Omental fat pad (tissue), 4 donors: ENCODE measurements at places on chromosomes 1 and 21.

GRCh38 chr21:14361958-14362357 is 21.0 kb downstream of the HSPA13 start:
- no peak for DNase-seq

DNA sequence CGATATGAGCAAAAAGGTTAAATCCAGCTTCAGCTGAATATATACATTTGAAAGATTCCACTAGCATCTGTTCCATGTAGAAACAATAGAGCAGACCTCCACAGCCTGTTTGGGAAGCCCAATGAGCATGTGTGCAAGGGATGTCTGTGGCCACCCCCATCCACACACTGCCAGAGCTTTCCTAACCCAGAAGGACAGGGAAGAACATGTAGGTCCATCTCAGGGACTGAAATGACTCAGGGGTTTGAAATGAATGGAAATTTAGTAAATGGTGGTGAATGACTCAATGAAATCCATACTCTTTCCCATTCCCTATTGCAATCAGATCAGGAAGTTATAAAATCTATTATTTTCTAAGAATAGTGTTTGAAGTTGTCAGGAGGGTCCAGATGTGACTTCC is 397.2 kb downstream of the DUSP10 start:
- DNase-seq, result no peak

DNA sequence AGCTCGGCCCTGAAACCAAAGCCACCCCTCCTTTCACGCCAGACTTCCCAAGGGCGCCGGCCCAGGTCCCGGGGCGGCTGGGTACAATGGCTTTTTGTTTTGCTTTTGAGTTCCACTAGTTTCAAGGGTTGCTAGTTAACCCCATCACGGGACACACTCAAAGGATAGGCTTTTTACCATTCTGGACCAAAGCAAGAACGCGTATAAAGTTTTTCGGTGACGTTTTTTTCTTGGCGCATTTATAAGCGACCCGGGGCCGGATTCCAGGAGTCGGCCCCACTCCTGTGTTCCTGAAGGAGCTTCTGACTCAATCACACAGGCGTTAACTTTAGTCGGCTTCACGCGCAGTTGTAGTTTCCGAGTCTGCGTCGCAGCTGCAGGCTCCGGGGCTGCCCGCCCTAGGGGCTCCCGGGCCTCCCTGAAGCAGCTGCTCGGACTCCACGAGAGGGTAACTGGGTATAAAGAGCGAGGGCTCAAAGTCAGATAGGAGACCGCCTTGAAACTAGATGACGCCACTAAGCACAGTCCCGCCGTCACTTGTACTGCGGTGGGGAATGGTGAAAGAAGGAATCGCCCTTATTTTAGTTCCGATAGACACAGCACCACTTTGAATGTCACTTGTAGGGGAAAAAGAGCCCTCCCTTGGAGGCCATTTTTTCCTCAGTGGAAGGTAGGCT is 707 bp upstream of the KLHL21 start:
- no peak for DNase-seq

GRCh38 chr1:202685641-202686040 is 24.6 kb downstream of the SYT2 start:
- DNase-seq, result no peak

GRCh38 chr1:193462629-193463320 is 276.4 kb upstream of the B3GALT2 start:
- no peak for DNase-seq

DNA sequence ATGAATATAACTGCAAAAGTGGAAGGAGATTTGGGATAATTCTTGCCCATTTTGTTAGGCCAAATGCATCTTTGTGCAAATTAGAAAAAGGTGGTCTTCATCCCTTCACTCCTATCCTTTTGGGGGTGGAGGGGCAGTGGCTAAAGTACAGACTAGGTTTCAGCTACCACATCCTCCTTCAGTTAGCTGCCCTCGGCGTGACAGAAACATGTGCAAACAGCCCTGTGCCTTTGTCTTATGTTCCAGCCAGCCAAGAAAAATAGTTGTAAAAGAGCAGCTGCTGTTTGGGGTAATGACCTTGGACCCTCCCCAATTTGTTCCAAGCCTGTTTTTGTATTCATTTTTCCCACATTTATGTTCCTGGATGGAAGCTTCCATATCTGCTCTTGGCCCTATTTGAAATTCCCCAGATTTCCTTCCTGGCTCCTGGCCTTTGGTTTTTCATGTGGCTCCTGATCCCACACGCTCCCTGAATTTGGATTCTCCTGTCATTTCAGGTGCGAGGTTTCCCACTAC is 8.3 kb upstream of the LGALS8 start:
- DNase-seq, result no peak

- DNase-seq, result no peak
These were observed 375.1 kb downstream of the RYR2 start for GRCh38 chr1:237416924-237417655.

DNA sequence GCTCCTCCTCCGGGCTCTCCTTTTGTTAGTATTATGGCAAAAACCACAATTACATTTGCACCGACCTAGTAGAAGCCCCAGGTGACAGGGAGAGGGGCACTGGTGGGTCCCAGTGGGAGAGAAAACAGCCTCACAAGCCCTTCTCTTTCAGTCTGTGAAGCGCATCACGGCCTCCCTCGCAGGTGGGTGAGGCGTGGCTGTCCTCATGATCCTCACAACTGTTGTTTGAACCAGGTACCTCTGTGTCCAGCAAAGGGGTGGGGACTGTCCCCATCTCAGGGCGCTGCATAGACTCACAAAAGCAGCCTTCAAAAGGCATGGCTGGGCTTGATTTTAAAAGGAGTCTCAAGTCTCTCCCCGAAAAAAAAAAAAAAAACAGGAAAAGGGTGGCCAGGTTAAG is 7.9 kb upstream of the C2CD2 start:
- DNase-seq, result no peak

GRCh38 chr1:18929686-18930085 is 26.8 kb downstream of the IFFO2 start:
- no peak for DNase-seq

- DNase-seq, result no peak
These were observed 4.2 kb downstream of the LY9 start for GRCh38 chr1:160800142-160800541.

DNA sequence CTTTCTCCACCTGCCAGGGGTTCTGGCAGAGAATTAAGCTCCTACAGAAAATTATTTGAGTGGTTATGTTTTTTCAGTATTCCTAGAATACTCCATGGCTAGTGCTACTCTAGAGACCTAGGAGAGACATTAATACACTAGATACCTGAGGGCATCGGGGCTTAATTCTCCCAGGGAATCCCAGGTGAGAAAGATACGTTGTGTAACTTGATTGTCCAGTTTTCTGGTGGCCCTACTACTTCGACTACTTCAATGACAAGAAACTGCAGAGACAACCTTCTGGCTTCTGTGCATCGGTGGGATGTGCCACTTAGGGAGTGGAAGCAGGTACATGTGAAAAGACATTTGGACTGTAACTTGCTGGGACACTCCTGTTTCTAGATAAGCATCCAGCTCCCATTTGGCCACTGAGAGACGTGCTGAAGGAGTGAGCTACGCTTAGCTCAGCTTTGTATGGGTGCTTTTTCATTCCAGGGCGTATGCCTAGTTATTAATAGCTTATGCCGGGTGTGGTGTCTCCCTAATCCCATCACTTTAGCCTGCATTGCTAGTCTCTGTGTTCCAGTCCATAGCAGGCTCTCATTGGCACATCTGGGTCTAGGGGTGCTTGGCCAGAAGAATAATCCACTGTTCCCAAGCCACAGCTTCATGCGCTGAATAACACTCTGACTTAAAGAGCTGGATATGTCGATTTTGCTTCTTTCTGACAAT is 300.7 kb downstream of the SIPA1L2 start:
- no peak for DNase-seq

GRCh38 chr1:101389547-101389929 is 152.7 kb downstream of the S1PR1 start:
- DNase-seq, result no peak

GRCh38 chr1:39668111-39668510 is 3.8 kb downstream of the NT5C1A start:
- DNase-seq, result no peak

GRCh38 chr1:242522304-242522945 is 2.1 kb downstream of the PLD5 start:
- DNase-seq, result no peak

DNA sequence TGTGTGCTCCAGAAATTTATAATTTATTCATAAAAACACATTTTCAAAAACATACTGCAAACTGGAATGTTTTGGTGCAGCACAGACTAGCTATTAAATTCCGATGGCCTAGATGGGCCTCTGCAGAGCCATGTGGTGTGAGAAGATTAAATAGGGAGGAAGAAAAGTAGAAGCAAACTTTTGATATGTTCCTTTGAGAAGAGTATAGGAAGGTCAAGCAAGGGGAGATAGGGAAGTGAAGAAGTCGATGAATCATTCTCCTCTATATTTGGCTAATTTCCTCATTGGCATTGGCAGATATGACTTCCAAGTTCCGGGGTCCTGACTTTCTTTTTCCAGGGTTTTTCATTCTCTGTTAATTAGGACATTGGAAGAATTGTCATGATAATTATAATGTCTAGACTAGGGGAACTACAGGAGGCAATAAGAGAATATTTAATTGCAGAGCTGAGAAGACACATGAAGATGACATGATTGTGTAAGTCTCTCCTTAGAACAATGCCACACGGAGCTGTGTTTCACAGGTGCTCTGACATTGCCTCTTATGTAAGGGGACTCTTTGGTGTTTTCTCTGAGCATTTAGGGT is 19.3 kb upstream of the ZNF326 start:
- DNase-seq, result no peak

DNA sequence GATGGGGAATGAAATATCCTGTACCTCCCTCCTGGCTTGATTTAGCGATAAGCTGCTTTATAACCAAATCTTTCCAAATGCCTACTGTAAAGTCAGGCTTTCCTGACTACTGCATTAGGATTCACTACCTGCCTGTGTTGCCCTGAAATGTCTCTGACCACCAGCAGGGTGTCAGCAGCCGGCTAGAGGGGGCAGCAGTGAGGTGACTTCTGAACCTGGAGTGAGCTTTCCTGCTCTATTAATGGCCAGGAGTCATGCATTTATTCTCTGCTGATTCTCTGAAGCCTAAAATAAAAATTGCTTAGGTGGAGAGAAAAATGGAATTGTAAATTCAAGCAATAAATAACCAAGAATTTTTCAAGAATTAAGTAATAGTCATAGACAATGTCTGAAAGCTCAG is 2.5 kb downstream of the BACE2 start:
- no peak for DNase-seq

GRCh38 chr1:92820024-92820423 is 11.8 kb upstream of the RPL5 start:
- DNase-seq, result no peak

- DNase-seq, result no peak
These were observed 9.6 kb downstream of the ENSA start for GRCh38 chr1:150619576-150620509.

DNA sequence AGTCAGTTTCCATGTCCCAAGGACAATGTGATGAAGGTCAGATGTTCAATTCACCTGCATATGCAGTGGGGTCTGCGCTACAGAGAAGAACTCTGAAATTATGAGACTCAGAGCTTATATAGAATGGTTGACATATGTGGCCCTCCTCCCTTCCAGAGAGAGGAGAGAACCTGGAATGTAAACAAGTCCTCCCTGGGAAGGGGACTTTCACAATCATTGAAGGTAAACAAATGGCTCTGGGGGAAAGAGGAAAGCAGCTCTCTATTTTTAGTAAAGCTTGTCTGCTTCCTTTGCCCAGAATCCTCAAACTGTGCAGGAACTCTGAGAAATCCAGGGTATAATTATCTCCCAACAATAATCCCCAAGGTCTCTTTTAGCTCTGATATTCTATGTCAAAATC is 9.8 kb downstream of the OVGP1 start:
- DNase-seq, result no peak

- no peak for DNase-seq
These were observed 28.2 kb downstream of the SNAP47 start for GRCh38 chr1:227763246-227764018.

- DNase-seq, result no peak
These were observed 1.7 kb downstream of the LIN28A start for GRCh38 chr1:26412180-26412840.

GRCh38 chr1:16125088-16125470 is 30.8 kb downstream of the EPHA2 start:
- no peak for DNase-seq

DNA sequence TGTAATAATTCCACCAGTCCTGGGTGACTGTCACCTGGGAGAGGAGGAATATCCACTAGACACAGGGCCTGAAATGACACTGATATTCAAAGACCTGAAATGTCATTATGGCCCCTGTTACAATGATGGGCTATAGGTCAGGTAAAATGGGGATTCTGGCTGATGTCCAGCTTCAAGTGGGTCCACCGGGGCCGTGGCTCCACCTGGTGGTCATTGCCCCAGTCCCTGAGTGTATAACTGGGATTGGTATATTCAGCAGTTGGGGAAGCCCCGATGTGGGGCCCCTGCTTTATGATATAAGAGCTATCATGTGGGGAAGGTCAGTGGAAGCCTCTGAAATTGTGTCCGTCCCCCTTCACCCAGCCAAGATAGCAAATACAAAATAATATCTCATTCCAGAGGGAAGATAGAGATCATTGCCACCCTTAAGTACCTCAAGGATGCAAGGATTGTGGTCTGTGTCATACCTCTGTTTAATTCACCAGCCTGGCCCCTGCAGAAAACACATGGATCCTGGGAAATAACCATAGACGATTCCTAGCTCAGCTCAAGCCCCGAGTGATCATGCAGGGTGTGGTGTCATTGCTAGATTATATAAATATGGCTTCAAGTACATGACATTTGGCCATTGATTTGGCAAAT is 19.4 kb downstream of the PLEKHO1 start:
- peak; percentile 65 for DNase-seq

DNA sequence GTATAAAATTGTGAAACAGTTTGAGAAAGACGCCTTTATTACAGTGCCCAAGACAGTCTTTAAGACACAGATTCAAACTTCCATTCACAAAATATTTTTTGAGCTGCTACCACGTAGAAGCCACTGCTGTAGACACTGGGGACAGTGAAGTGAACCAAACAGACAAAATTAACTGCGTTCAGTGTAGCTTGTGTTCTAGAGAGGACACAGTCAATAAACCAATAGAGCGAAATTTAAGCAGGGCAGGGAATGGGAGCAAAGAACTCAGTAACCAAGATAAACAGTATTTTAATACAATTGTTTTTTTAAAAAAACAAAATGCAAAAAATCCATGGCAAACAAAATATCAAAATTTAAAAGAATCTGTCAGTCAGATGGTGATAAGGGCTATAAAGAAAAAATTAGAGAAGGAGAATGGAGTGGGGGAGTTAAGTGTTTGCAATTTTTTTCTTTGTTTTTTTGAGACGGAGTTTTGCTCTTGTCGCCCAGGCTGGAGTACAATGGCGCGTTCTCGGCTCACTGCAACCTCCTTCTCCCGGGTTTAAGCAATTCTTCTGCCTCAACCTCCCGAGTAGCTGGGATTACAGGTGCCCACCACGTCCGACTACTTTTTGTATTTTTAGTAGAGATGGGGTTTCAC is 719 bp upstream of the PARS2 start:
- DNase-seq, result no peak

- DNase-seq, result no peak
These were observed 15.0 kb upstream of the TGFB2 start for GRCh38 chr1:218330043-218330623.

DNA sequence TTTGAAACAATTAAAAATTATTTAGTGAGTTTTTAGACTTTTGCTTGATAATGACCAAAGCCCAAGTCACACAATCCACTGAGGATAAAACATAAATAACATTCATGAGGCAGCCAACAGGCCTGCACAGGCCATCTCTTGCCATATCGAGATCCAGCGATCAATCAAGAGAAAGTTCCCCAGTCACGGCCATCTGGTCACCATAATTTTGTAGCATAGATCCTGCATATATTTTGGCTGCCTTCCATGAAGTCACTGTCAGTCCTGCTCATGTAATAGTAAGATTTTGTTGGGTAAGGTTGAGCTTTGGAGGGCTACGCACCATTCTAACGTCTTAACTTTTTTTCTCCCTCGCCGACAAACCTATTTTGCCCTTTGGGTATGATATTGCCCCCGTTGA is 17.5 kb downstream of the KPNA6 start:
- DNase-seq, result no peak
